ENCODE measurements at places on chromosomes 16 and 17. TPM values are rescaled to one million over a fixed set of nuclear protein-coding genes. Genes with fewer than 3 reads are reported as not detected.

DNA sequence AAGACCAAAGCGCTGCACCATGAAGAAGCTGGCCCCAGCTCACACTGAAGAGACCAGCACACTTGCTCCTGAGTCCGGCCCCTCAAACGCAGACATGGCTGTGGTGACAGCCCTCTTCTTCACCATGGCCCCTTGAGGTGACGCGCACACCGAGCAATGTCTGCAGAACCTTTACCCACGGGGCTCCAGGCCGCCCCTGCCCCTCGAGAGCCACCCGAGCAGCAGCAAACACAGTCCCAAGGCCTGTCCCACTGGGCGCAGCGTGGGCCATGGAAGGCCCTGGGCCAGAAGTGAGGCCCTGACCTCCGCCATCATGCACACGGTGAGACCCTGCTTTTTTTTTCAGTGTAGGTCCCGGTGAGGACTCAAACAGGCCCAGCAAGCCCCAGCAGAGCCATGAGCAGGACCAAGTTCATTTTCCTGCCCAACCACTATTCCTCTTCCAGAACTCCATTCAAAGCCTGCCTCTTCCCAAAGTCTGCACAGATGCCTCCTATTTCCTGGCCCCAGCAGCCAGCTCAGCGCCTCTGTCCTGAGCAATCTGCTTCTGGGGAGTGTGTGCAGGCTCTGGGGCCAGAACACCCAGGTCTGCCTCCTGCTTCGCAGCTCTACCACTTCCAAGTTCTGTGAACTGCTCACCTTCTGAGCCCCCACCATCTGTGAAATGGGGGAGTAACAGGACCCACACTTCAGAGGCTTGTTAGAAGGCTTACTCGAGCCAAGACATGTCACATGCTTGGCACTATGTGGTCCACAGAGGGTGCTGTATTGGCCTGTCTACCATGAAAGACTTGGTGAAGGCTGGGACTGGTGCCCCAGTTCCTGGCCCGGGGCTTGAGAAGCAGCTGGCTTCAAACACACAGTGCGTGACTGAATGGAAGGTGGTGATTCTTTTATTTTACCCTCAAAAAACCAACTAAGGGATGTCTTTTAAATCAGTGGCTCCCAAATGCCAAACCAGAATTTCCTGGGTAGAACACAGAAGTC lies 35.7 kb upstream of the GSG1L start:
- no peak overlapping the region for H3K27ac ChIP-seq
- H3K36me3 ChIP-seq: peaks cover 47% of the 10 kb centered on the region
- no peak for DNase-seq
- H3K27me3 ChIP-seq: no peaks in the 10 kb centered on the region
- H3K4me3 ChIP-seq: no peak overlapping the region

Gene CTF1
- total RNA-seq: 2.0 TPM

- H3K27ac ChIP-seq: no peak overlapping the region
- no peaks in the 10 kb centered on the region for H3K27me3 ChIP-seq
- H3K36me3 ChIP-seq: no peaks in the 10 kb centered on the region
- no peak for DNase-seq
Measured at GRCh38 chr17:54907376-54907775, 6.7 kb downstream of the TOM1L1 start.

DNA sequence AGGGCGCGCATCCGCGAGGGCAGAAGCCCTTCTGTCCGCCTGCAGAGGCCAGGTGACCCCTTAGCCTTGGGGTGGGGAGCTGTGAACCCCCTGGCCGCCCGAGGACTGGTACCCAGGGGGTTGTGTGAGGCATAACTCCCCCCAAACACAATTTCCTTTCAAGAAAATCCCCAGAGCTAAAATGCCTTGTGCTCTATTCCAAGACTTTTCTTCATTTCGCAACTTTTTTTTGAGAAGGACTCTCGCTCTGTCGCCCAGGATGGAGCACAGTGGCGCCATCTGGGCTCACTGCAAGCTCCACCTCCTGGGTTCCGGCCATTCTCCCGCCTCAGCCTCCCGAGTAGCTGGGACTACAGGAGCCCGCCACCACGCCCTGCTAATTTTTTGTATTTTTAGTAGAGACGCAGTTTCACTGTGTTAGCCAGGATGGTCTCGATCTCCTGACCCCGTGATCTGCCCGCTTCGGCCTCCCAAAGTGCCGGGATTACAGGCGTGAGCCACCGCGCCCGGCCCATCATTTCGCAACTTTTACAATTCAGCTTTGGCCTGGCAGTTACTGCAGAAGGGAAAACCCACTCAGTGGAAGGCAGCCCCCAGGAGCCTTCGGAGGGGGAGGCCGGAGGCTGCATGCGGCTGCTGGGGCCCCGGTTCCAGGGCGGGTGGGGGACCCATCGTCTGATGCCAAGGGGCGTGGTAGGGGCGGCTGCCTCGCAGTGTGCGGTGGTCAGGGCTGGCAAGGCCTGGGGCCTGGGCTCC lies 963 bp upstream of the APRT start:
- no peaks in the 10 kb centered on the region for H3K27me3 ChIP-seq
- H3K36me3 ChIP-seq: no peaks in the 10 kb centered on the region
- peak overlapping the region; percentile 100 for H3K4me3 ChIP-seq
- no peaks in the 10 kb centered on the region for H3K4me1 ChIP-seq

GRCh38 chr16:15427648-15428239 lies 6.6 kb upstream of the BMERB1 start:
- H3K27ac ChIP-seq: peak overlapping the region; percentile 23
- peak; percentile 83 for DNase-seq
- no peaks in the 10 kb centered on the region for H3K36me3 ChIP-seq
- no peaks in the 10 kb centered on the region for H3K27me3 ChIP-seq

Gene KRT39
- total RNA-seq: not detected

GRCh38 chr17:20046629-20047028 lies 37.5 kb downstream of the SPECC1 start:
- H3K4me3 ChIP-seq: no peak overlapping the region
- no peak for DNase-seq
- no peaks in the 10 kb centered on the region for H3K4me1 ChIP-seq
- no peaks in the 10 kb centered on the region for H3K27me3 ChIP-seq
- H3K27ac ChIP-seq: no peak overlapping the region

Gene SMTNL2
- total RNA-seq: 0.09 TPM
